Activated CD4-positive, alpha-beta T cell treated with anti-CD3 and anti-CD28 coated beads for 1 hour (primary cell): ENCODE measurements at places on chromosomes 16 and 17.

GRCh38 chr16:83965444-83966152 lies 2.4 kb upstream of the NECAB2 start:
- no peak for DNase-seq

- peak; percentile 52 for DNase-seq
Measured at GRCh38 chr17:77281122-77281903, 140.5 kb downstream of the SEC14L1 start.

DNA sequence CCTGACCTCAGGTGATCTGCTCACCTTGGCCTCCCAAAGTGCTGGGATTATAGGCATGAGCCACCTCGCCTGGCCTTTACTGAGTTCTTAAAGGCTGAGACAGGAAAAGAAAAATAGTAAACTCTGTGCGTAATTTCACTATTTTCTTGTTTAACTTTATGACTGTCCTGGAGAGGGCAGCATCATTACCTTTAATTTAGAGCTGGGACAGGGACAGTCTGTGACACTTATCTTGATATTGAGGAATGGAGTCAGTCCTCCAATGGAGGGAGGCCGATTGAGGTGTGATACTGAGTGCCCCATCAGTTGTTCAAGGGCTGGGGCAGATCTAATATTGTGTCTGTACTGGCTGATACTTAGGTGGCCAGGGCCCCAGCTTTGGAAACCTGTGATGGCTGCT lies 21.5 kb upstream of the SPN start:
- no peak for DNase-seq

- DNase-seq: no peak
Measured at GRCh38 chr16:5820472-5820871, 722.9 kb upstream of the EEF2KMT start.

DNA sequence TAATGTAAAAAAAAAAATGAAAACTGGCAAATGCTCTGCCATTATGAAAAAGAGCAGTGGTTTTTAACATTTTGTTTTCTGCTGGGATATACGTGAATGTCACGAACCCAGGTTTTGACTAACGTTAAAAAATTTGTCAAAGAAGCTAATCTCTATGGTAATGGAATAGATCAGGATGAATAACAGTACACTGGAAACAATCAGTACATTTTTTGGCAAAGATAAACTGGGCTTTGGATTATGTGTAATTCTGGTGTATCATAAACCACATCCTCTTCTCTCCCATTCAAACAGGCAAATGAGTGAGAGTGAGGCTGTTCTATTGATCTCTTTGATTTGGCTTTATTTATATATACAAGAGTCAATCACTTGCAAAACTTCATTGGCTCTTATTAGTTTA lies 207.0 kb upstream of the IRX3 start:
- DNase-seq: no peak

GRCh38 chr17:55722016-55722736 lies 488 bp downstream of the TMEM100 start:
- no peak for DNase-seq

DNA sequence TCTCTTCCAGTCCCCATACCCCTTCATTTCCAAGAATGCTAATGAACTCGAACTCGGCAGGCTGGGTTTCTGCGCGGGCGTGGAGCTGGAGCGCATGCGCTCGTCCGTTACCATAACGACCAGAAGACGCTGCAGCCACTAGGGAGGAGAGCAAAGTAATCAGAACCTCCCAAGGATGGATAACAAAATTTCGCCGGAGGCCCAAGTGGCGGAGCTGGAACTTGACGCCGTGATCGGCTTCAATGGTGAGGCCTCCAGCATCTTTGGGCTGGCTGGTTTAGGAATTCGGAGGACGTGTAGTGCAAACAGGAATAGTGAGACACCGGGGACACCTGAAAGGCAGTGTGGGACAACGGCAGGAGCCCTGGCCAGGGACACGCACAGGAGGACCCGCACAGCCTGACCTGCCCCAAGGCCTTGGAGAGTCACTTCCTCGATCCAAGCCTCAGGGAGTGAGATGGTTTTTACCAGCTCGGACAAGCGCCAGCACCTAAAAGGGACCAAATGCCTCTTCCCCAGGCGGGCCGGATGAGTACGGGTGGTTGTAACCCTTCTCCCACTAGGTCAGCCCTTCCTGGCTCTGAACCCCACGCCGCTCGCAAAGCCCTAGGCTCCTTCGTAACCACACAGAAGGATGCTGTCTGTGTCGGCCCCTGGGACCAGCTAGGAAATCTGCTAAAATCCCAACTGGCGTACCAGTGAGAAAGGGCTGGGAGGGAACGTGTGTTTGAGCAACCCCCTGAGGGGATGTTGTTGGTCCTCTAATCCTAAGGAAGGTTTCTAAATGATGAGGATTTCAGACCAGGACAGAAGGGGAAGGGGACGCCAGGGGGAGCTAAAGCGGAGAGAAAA lies at the start of gene CFAP52:
Gene CFAP52 (plus strand): TSS at position 122 of the 852 bp plus-strand sequence. CDS start 54 bp downstream, at position 176.
- DNase-seq: peak; percentile 68

GRCh38 chr17:34499576-34499975 lies 79.8 kb upstream of the TMEM132E start:
- no peak for DNase-seq

DNA sequence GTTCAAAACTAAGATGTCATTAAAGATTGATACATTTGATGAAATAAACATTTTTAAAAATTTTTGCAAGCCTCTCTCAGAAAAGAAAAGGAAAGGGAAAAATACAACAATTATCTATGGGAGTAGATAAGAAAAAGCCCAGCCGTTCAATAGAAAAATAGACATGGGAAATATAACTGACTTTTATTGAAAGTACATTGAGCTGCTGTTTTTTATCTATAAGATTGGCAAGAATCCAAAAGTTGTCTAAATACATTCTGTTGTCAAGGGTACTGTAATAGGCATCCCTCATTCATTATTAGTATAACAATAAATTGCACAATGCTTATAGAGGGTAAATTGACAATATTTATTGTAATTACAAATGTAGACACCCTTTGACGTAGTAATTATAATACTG lies 38.4 kb upstream of the IRX6 start:
- no peak for DNase-seq

DNA sequence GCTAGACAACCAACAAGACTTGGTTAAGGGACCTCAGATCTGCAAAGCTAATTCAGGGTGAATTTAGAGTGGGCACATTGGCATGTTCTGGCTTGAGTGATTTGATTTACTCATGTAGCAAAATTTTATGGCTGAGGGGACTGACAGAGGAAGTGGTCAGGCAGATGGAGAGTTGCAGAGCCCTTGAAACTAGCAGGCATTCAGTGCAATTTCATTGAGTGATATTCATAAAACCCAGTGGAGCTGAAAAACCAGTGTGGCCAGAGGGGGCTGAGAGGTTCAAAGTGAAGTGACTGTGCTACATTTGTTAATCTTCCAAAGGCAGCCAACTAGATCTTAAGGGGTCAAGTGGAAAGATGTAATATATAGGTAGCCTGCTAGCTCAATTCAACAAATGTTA lies 2.2 kb upstream of the TMEM94 start:
- DNase-seq: no peak

- no peak for DNase-seq
Measured at GRCh38 chr16:46775214-46775613, 27.1 kb upstream of the MYLK3 start.

DNA sequence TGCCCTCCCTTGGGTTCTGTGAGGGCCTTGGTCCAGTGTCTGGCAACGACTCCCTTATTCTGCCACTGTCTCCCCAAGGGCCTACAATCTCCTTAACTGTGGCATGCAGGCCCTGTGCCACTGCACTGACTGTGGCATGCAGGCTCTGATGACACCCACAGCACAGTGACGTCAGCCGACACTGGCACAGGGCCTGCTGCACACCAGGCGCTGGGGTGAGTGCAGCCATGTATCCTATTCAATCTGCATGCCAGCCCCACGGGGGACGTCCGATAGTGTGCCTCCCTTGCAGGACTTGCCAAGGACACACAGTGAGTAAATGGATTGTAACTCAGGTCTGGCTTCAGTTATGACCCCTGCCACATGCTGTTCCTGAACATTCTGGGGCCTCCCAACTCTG lies 39.8 kb upstream of the RASD1 start:
- no peak for DNase-seq

- no peak for DNase-seq
Measured at GRCh38 chr16:66510711-66511601, 39.0 kb downstream of the TK2 start.

DNA sequence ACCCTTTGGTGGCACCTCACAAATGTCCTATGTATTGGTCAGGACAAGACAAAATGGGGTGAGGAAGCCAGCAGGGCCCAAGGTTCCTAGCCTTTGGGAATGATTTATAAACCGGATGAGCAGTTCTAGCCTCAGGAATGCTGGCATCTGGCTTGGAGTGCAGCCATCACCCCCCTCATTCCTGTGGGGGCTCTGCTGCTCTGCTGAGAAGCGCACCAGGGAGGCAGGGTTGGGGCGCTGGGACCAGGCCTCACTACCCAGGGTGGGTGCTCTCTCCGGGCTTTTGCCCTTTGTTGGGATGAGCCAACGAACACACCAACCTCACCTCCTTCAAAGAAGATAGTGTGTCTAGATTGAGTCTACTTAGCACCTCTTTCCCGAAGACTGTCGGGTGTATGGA lies 39.2 kb downstream of the TMEM11 start:
- no peak for DNase-seq

DNA sequence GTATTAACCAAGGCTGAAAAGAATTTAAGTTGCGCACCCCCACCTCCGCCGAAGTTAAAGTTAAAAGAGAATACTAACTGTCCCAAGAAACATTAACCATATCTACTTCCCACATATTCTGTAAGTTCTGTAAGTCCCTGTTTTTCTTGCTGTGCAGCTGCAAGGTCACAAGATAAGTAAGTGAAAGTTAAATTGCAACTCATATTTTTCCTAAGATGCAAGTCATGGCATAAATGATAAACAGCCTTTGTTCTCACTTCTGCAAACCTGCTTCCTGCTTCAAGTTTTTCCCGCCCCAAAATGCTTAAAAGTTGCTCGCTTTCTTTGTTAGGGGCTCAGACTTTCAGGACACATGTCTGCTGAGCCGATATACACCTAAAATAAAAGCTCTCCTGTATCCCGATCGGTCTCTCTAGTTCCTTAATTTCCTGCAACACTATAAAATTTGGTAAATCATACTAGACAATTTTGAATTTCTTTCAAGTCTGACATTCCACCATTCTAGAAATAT lies 32.6 kb upstream of the ABCA9 start:
- DNase-seq: no peak

DNA sequence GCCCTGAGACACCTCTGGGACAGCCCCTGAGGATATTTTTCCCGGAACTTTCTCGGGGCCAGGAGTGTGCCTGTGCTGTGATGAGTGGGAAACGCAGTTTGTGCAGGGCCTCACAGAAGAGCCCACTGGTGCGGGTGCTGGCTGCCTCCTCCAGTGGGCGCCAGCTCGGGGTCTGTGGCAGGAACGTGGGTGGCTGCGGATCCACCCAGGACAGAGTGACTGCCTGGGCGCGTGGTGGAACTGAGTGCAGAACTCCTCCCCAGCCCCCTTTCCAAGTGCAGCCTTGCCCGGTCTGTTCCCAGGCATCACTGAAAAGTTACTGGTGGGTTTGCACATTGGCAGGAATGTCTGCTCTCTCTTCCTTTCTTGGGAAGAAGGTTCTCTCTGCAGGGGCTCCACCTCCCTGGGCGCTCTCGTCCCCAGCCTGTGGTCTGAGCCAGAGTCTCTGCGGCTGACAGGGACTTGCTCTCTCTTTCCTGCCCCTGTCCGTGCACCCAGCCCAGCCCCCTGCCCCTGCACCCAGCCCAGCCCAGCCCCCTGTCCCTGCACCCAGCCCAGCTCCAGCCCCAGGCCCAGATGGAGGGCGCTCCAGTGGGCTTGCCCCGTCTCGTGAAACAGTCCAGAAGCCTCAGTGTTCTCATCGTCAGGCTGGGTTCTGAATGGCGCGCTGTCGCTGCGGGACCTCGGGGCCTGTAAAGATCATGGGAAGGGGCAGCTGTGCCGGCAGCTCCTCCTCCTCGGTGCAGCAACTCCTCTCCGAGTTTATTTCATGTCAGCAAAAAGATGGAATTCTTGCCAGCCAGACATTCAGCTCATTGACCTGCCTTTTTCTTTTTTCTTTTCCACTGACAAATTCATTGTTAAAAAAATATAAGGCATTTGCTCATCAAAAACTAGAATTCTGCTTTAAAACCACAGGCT lies 117.5 kb downstream of the BANP start:
- DNase-seq: no peak

DNA sequence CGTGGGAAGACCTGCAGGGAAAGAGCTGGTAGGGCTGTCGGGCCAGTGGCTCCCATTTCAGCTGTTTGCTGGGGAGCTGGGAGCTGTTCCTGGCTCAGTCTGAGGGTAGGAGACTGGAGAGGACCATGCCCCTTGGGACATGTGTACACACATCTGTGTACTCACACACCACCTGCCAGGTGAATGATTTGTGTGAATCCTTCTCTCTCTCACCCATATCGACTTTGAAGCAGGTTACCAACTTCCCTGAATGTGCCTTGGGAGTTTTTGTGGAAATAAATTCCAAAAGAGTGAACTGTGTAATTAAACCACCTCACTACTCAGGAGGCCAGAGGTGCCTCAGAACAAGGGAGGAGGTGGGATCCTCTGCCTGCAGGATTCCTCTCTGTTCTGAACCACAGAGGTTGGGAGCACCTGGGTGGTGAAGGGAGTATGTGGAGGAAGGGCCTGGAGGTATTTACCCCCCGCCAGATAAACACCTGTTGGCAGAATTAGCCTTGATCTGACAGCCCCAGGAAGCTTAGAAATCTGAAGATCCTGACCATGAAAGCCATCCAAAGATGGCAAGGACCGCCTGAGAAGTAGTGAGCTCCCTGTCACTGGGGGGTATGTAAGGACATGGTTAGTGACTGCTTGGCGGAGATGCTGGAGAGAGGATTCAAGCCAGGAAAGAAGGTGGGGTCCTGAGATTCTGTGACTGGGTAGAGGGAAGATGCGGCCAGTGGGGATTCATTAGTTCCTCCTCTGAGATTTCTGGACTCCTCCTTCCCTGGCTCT lies 3.3 kb downstream of the ABCC3 start:
- no peak for DNase-seq

GRCh38 chr17:51036084-51036483 lies 84.6 kb downstream of the SPAG9 start:
- DNase-seq: no peak

GRCh38 chr17:48579760-48580554 lies 1.8 kb upstream of the HOXB4 start:
- DNase-seq: no peak

DNA sequence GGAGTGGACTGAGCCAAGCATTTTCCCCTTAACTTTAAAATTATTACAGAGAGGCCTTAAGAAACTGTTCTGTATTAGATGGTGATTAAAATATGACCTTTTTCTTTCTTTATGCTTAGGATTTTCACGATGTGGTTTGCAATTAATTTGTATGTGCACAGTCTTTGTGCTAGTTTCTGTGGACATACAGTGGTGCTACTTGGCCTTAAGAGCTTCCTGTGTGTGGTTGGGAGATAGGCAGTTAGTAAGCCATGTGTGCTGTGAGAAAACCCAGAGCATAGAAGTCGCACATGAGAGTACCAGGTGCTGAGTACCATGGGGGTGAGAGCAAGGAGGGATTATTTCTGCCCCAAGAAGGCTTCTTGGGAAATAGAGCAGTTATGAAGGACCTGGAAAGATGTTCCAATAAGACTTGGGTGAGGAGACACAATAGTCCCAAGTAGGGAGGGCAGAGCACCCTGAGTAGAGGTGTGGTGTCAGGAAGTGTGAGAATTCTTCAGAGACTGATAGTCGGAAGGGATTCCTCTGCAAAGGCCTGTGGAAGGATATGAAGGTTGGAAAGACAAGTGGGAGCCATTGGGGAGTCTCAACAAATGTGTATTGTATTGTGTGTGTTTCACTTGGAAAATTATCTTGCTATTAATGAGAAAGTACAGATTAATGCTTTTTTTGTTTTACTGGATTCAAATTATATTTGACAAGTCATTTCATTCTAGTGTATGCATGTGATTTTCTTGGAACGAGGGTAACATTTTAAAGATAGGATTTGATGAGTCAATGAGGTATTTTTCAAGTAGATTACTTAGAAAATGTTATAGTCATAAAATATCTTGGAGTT lies 239.9 kb downstream of the PRKCA start:
- DNase-seq: no peak
